Kidney (tissue), 22 donors: ENCODE measurements at places on chromosomes 12 and 14. TPM values are rescaled to one million over a fixed set of nuclear protein-coding genes. Genes with fewer than 3 reads are reported as not detected.

- DNase-seq: no peak
These were observed at the start of gene ARHGEF40 for GRCh38 chr14:21070083-21070609. Gene ARHGEF40, plus strand, starts transcription at chr14:21070304. Its CDS starts 93 bp downstream, at chr14:21070397.

TBX3 gene
- polyA plus RNA-seq: 10.5 TPM

GRCh38 chr14:60510951-60511599 lies 2.1 kb downstream of the SIX6 start:
- peak; percentile 69 for DNase-seq

GRCh38 chr14:98176892-98177291 lies 1095.1 kb downstream of the BCL11B start:
- no peak for DNase-seq

DNA sequence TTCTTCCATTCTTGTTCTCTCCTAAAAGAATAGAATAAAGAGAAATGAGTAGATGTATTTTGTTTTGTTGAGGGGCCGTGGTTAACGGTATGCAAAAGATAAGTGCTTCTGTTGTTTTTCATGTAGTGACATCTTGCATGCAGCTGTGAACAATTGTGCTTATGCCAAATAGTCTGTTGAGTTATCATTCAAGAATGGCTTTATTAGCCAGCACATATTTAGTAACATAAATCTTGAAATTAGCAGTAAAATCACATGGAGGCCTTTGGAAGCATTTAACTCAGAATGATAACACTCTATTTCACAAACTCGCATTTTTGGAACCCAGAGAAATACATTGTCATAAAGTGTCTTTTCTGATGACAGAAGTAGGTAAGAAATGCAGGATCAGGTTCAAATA lies 1772.0 kb upstream of the FLRT2 start:
- DNase-seq: no peak

KLRK1 gene
- polyA plus RNA-seq: 0.75 TPM

- peak; percentile 7 for DNase-seq
These were observed 28.7 kb downstream of the JAG2 start for GRCh38 chr14:105139831-105140239.

LHX5 gene
- not detected for polyA plus RNA-seq

DNA sequence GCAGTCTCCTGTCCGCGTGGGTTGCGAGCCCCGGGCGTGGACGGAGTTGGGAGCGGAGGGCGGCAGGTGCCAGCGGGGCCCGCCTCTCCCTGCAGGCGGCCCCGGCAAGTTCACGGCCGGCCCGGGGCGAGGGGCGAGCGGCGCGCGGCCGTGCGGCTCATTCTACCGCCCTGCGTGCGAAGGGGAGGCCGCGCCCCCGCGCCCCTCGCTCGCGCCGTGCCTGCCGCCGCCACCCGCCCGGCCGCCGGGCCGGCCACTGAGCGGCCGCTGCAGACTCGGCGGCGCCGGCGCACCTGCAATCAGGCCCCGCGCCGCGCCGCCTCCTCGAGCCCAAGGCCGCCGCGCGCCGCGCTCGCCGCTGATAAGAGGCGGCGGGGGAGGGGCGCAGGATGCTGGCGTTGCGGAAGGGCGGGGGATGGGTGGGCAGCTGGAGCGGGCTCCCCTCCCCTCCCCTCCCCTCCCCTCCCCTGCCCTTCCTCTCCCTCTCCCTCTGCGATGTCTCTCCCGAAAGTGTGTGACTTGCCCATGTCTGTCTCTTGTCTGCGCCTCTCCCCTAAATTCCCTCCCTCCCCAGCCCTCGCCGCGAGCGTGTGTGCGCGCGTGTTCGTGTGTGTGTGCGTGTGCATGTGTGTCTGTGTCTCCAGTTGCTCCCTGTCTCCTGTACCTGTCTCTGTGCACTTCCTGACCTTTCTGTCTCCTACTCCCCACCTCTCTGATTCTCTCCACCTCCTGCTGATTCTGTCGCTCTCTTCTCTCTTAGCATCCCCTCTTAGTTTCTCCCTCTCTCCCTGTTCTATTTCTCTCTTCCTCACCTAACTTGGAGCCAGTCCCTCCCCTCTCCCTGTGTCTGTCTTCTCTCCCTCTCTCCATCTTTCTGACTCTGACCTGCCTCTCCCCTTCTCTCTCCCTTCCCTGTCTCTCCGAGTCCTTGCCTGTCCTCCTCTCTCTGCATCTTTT lies 768.1 kb upstream of the TBX3 start:
- DNase-seq: peak; percentile 87

GLIPR1L1 gene
- not detected for polyA plus RNA-seq

DNA sequence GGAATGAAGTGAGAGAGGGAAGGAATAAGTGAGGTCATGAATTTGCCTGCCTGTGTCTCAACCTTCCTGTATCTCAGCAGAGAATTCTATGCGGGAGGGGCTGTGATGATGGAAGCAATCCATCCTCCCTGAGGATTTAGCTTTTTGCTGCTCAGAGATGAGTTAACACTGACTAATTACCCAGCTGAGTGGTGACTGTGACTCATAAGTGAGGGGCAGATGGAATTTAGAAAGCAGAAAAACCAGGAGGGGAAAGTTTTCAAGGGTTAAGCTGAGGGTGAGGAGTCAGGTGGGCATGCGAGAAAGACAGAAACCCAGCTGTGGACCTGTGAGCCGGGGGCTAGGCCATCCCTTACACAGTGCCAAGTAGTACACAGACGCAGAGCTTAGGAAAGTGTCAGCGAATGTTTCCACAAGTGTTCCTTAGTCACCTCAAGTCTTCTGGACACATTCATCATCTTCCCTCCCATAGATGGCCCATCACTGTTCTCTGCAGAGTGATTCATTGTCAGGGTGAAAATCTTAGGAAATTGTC lies 277.9 kb downstream of the IPO8 start:
- no peak for DNase-seq

DNA sequence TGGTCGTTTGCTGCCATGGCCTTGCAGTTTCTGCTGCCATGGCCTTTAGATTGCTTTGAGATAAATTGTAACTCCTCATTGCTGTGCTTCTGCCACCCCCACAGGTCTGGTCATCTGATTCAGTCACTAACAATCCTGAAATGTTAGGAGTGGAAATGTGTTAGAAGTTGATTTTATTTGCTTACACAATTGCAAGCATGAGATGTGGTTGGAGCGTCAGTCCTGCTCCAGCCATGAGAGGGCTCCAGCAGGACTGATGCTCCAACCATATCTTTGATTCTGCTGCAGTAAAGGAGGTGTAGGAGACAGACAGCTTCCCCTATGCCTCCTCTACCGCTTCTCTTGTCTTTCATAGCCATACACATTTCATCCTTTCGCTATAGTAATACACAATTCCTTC lies 226.8 kb upstream of the RGS6 start:
- no peak for DNase-seq

POTEM gene
- not detected for polyA plus RNA-seq

DNA sequence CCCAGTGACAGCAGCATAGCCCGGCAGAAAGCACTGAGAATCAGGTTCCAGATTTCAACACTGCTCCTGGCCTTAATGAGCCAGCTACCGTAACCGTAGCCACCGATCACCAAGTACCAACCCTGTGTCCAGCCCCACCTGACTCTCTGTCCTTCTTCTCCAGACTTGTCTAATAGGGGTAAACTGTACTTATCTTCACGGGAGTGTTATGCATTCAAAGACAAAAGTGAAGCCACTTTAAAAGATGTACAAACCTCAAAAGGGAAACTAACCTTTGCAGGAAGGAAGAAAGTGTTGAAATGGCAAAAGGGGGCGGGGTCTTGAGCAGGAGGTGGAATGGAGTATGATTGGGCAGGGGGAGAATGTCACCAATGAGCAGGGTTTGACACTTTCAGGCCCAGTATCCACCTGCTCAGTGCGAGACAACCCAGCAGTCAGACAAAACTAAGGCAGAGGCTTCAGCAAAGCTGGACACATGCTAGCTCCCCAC lies 226.1 kb downstream of the CHST11 start:
- DNase-seq: no peak

DNA sequence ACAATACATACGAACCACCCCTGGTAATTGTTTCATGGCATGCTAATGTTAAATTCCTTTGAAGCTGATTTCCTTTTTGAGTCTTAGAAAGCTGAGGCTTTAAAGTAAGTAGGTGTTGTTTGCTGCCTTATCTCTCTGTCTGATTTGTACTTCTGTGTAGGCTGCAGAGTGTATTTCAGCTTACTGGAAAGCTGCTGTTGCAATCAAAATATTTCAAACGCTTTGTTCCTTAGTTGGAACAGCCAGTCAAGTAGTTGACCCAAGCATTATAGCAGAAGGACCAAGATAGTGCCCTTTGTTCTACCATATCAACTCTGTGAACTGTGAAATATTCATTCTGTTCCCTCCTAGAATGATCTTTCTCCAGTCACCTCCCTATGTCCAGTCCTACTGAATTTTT lies 3.1 kb downstream of the PKP2 start:
- no peak for DNase-seq

DNA sequence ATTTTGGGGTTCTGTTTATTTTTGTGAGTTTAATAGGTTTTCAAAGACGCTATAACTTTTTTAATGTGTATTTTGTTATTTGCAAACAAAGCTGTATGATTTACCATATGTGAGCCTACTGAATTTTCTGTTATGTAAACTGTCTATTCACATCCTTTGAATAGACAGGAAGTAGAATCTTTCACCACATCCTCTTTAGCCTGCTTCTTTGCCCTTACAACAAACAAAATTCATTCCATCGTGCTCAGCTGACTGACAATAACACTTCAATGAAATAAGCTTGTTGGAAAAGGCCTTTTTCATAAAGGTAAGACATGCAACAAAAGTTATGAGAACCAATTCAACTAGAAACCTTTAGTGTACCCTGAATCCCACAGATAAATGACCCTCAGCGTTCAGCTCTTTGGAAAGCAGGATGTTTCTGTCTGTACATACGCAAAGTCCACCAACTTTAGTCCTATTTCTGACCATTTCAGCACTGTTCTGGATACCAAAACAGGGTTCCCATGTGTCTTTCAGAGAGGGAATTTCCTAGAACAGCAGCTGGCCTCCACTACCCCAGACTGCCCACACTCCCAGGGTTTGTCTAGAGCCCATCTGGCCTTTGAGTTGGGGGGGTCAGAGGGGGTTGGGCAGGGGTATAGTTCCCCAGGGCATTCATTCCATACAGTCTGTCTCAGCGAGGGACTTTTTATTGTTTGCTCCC lies 71.3 kb downstream of the DUSP6 start:
- DNase-seq: no peak

PRIMA1 gene
- 1.0 TPM for polyA plus RNA-seq

- no peak for DNase-seq
These were observed 244.6 kb upstream of the SFSWAP start for GRCh38 chr12:131466306-131466705.

- DNase-seq: no peak
These were observed 31.2 kb downstream of the TAS2R7 start for GRCh38 chr12:10771132-10771733.

DNA sequence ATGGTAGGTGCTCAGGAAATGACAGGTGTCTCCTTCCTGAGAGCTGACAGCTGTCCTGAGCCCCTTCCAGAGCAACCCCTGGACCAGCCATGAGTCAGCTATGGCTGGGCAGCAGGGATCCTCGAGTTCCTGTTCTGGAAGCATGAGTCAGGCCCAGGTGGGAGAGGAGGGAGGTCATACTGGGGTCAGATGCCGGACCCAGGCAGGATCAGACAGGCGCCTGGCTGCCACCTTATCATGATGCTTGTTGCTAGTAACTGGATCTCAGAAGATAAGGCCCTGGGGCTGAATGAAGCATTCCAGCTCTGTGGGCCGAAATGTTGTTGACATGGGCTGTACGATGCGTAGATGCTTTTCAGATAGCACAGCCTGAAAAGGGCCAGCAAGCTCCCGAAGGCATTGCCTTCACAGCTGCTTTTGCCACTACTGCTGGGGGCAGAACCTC lies 17.4 kb upstream of the KRT7 start:
- peak; percentile 30 for DNase-seq

DNA sequence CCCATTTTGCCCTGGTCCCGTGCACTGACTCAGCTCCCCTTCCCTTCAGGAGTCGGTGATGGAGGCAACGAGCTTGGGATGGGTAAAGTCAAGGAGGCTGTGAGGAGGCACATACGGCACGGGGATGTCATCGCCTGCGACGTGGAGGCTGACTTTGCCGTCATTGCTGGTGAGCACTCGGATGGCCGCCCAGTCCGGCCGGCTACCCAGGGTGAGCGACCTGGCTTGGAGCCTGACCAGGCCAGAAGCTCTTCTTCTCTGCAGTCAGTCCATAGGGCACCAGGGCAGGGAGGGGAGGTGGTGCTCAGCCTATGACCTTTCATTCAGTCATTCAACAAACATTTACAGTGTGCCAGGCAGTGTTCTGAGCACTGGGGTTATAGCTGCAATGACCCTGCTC lies 39.8 kb downstream of the GPR68 start:
- no peak for DNase-seq

GRCh38 chr14:100031506-100032281 lies 33.5 kb upstream of the EVL start:
- no peak for DNase-seq

DNA sequence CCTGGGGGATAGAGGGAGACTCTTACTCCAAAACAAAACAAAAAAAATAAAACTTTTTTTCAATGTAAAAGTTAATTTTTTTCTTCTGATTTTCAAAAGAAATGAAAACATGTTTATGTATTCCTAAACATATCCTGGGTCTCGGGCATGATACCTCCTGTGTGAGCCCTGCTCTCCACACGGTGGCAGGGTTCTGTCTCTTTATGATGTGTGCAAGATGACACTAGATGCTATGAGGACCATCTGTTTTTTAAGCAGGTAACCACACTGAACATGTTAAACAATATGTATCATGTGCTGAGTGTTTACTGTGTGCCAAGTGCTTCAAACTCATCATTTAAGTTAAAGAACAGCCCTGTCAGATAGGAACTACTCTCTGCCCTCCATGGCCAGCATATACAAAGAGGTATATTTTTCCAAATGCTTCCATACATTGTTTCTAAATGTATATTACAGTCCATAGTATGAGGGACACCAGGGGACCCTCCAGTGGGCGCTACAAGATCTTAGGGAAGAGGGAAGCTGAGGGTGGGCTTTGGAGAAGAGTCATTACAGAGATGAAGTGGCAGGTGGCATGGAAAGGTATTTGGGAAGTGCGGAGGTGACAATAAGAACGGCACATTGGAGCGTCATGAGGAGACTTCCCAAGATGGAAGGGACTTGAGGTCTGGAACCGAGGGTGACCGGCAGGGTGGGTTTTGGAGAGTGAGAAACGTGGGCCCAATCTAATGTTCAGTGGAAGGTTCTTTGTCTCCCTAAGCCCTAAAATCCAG lies 28.5 kb downstream of the FOS start:
- DNase-seq: no peak

DNA sequence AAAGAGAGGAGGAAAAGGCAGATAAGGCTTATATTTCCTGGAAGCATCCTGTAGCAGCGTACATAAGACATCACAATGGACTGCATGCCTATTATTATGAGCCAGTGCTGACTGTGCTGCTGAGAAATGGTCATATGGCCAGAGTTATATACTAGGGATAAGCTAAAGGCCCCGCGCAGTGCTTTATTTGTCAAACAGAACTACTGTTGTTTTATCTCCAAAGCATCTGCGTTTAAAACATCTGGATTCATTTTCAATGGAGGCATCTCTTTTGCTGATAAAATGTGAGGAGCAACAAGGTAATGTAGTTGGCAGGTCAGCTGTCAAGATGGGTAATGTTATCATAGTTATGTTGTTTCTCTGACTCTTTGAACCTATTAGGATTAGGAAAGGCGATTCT lies 28.0 kb upstream of the LMNTD1 start:
- DNase-seq: no peak

GRCh38 chr14:94175011-94175745 lies 1.1 kb downstream of the PPP4R4 start:
- peak; percentile 79 for DNase-seq
